ENCODE measurements at places on chromosomes 5 and 9.

- no peak for DNase-seq
These were observed 46.9 kb downstream of the TSSK1B start for GRCh38 chr5:113387844-113388243.

DNA sequence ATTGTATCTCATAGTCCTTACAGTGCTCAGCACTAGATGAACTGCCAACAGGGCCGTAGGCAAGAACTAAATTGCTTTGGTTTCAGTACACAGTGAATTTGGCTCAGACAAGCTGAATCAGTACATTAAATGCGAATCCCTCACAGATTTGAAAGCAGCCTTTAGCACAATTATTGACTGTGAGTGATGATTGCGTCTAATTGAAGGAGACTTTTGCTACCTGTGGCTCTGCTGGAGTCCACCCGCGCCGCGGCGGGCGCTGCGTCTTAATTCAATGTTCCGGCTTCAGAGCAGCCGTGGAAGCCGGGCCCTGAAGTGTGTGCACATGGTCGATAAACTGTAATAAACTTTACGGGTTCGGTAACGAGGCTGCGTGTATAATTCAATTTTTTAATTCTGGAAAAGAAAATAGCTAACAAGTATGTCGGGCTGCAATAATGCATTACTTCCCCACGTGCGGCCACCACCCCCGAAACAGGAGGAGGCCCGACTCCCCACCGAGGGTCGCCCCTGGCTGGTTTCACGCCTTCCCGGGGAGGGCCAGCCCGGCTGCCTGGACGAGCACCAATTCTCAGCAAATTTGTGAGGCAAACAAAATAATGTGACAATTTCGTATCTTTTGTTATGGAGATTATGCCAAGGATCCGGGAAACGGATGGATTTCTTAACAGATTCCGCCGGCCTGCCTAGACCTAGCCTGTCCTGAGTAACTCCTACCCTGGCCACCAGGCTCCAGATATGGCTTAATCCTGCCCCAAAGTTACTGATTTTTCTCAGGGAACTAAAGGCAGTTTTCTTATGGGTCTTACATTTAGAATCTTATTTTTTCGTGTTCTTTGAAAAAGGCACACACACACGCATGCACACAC, 269.4 kb upstream of the IRX1 start:
- DNase-seq: no peak

DNA sequence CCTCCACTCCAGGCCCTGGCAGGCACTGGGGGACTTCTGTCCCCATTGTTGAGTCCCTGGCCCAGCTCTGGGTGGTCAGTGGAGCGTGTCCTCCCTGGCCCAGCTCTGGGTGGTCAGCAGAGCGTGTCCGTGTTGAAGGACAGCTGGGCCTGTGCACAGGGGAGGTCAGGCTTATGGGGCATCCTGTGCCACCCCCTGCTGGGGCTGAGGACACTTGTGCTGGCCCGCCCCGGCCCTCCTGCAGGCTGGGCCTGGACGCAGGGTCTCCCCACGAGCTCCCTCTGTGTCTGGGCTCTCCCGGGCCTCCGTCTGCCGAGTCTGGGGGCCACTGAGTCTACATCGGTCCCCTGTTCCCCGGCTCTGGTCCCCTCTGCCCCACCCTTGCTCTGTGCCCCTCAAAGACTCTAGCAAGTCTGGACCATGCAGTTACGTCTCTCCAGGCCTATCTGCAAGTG, 11.5 kb upstream of the CLIC3 start:
- no peak for DNase-seq

GRCh38 chr5:39013938-39014337, 60.3 kb downstream of the RICTOR start:
- no peak for DNase-seq

- no peak for DNase-seq
These were observed 1.0 kb downstream of the SET start for GRCh38 chr9:128689820-128690683.

DNA sequence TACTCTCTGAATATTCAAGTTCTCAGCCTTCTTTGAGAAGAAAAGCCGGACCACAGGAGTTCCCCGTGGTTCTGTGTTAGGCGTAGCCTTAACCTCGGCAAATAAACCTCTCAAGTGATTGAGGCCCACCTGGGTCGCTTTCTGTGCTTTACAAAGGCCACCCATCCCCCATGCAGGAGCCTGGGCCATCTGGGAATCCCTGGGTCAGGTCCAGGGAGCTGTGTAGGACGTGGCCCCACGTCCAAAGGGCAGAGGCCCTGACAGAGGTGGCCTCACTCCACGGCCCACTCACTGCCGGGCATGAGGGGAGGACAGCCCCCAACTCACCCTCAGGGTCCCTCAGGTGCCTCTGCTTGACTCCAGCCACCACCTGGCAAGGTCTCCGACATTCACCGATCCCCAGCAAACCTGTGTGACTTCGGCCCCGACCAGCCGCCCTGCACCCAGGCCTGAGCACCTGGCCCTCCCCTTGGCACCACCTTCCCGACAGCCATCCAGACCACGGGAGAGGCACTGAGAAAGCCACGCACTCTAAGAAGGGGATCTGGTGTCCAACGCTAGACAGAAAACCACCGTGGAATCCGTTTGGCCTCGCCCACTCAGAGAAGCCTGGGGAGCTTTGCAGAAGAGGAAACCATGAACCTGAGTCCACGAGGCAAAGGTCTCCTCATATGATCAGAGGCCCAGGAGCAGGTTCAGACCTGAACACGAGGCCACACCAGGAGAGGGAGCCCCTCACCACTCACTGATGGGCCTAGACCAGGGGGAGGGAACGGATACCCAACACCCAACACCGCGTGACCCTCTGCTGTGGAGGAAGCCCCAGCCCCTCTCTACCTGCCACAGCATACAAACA, 4.5 kb downstream of the SLC12A7 start:
- no peak for DNase-seq

DNA sequence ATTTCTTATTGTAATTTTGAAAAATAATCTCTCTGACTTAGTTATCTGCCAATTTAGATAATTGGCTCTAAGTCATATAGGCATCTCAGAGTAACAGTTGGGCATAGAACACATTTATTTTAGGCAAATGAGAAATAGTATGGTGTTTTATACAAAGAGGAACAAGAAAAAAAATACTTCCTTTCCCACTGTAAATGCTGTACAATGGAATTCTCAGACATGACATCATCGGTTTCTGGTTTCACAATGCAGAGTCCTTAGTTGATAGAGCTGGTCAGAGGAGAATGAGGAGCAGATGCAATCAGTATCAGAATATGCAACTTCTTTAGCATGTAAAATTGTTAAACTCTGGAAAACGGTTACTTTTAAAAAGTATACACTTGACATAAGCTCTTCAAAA, 49.4 kb downstream of the PLK2 start:
- DNase-seq: no peak

GRCh38 chr9:81886665-81887064, 41.6 kb upstream of the SPATA31D4 start:
- DNase-seq: no peak

GRCh38 chr5:150410524-150411244, 2.0 kb downstream of the CD74 start:
- DNase-seq: peak; percentile 66

DNA sequence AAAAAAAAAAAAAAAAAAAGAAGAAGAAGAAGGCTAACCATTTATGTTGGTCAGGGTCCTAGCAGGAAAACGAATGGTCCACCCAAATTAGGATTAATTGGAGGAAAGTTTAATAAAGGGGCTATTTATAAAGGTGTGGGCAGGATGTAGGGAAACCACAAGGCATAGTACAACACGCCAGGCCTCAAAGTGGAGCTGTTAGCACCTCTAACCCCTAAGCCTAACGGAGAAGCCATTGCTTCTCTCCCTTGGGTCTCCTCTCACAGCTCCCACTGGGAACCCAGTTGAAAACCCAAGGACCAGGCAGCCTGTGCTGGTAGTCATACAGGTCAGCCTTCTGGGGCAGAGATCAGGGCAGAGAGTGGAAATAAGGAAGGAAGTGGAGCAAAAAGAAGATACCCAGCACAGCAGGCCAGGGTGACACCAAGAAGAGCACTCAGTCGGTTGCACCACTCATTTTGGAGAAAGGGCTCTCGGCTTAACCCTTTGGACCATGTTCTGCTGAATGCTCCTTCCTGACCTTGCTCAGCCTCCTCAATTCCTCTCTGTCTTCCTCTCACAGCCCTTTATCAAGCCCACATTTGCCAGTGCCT, 8.8 kb upstream of the GLIPR2 start:
- DNase-seq: no peak

DNA sequence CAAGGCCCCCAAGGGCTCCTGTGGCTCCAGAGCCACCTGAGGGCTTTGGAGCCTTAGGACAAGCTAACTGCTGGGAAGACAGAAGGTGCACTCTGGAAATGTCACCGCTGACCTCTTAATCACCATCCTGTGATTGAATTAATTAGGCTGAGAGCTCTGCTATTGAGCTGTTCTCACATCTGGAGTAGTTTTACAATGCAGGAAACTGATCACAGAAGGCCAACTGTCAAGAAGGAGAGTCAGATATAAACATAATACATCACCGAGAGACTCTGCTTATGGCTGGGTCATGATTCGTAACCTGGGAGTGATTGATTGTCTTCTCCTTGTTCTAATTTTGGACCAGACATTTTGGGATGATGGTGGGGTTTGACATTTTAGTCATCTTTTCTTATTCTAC, 226.1 kb downstream of the SLIT3 start:
- no peak for DNase-seq

DNA sequence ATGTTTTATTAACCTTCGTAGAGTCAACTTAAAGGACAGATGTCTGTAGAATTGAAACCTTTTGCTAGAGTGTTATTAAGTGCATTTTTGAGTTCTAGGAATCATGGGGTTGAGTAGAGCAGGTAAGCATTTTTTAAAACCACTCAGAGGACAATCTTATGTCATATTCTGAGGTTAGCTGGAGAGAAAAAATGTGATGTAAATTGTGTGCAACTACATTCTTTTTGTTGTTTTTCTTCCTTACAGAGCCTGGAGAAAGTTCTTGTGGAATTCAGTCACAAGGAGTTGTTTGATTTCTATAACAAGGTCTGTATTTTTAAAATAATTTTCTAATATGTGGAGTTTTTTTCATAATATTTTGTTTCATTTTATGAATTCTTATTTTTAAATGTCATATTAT, 206.4 kb downstream of the COMMD10 start:
- DNase-seq: no peak

GRCh38 chr5:136563489-136563888, 198.1 kb upstream of the TRPC7 start:
- DNase-seq: no peak

GRCh38 chr9:134393582-134394280, 67.5 kb downstream of the RXRA start:
- DNase-seq: no peak

GRCh38 chr5:148956477-148957385, 106.1 kb downstream of the SH3TC2 start:
- no peak for DNase-seq

DNA sequence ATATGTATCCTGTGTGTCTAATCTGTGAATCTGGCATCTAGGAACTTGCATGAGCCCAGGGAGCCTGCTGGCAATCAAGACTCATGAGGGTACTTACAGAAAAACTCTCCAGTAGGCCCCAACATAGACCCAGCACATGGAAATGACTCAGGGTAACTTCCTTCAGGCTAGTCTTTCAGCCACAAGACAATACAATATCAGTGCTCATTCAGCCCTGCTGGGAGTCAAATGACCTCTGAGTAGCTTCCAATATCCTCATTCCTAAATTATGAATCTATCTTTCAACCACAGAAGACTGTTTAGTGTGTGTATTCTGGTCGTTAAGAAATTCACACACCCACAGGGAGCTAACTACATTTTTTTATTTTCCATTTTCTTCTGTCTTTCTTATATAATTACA, 1273.0 kb downstream of the EFNA5 start:
- no peak for DNase-seq

DNA sequence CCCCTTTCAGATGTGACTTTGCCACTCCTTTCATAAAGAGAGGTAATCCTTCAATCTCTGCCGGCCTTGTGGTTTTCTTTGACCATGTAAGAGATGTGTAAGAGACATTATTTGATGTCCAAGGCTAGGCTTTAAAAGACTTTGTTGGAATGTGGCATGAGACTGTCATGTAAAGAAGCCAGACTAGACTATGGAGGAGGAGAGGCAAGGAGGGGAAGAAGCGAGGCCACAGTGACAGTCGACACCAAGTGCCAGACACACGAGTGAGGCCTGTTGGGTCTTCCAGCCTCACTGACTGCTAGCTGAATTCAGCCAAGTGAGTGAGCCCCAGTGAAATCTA, 1013.3 kb downstream of the MAT2B start:
- DNase-seq: no peak

DNA sequence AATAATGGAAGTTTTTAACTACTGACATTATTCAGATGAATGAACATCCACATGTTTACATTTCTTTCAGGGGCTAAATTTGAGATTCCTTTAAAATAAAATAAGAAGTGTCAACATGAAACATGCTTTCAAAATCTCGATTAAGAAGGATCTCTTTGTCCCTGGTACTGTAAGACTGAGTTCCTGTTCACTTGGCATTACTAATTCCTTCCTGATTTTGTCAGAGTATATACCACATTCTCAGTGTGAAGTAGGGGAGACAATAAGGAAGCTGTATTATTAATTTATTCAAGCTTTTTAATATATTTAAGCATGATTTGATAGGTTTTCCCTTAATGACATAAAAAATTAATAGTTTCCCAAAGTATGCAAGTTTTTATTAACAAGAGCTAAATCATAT, 81.5 kb upstream of the GRHPR start:
- no peak for DNase-seq

DNA sequence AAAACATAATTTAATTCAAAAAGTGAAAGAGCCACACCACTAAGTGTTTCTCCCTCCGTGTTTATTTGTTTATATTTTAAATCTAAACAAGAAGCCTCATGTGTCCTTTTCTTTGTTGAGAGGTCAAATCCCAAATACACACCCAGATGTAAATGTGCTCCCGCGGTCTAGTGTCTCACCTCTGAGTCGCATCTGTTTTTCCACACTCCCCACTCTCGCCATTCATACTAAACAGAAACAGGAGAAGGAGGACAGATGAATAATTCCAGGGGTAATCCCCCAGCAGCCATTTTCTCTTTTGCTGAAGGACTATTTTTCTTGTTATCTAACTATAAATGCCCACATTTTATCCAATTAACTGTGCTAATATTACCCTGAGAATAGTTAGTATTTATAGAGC, 361.6 kb upstream of the RIOK2 start:
- DNase-seq: no peak

GRCh38 chr9:124272979-124273378, 15.2 kb downstream of the NEK6 start:
- DNase-seq: no peak

- no peak for DNase-seq
These were observed 232.3 kb upstream of the TRPM3 start for GRCh38 chr9:71353720-71354119.

DNA sequence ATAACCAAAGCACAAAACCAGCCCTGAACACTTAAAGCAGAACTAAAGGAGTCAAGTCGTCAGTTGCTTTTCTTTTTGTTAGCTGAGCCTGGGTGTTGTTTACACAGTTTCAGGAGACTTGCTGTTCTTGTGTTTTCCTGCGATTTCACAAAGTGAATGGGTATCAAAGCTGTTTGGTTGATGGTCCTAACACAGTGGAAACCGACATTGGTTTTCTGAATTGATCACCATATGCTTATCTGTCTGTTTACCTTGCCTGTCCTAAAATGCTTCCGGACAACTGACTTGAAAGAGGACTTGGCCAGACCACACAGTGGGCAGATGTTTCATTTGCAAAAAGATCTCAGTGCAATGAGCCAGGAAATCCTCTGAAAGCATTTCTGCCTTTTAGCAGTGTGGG, 676.4 kb downstream of the PRELID2 start:
- DNase-seq: no peak
